ENCODE measurements at places on chromosomes 1 and 21.

DNA sequence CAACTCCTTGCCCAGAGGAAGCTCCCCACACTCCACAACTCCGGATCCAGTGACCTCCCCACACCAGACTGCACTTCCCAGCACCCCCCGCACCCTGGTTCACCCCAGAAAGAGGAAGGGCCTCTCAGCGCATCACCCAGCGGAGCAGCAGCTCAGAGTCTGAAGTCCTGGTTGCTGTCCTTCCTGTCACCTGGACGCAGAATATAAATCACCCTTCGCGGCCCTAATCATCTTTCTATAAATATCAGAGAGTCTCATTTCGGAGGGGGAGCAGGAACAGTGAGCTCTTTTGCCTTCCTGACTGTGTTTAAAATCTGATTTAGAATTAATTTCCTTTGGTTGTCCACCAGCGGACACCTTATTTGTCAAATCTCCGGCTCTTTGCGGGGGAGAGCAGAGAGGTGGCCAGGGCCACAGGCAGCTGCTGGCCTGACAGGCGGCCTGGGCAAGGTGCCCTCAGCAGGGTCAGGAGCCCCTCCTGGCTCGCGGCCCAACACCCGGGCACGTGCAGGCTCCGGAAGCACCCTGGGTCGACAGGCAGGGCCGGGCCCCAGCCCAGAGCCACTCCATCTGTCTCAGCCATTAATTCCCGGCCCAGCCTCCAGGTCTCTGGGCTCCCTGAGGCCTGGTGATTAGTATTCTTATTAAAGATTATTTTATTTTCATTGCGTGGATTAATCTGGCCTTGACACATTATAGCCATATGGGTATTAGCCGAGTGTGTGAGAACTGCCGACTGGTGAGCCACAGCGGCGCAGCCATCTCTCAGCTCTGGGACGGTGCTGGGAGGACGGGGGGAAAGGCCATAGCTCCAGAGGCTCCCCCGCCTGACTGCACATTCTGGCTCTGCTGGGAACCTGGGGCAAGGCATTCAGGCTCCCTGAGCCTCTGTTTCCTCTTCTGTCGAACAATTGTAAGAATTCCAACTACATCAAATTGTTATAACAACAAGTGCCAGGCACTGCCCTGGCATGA, 19.7 kb downstream of the EPHA8 start:
- DNase-seq: no peak

- DNase-seq: no peak
Measured at GRCh38 chr1:53342735-53343470, 15.0 kb upstream of the LRP8 start.

GRCh38 chr1:1358433-1359271, at the start of gene MXRA8:
Gene MXRA8 (minus strand): TSS chr1:1358555. CDS start chr1:1358504, 51 bp downstream.
- DNase-seq: no peak

- DNase-seq: no peak
Measured at GRCh38 chr1:160130486-160130885, 14.9 kb downstream of the ATP1A2 start.

- DNase-seq: no peak
Measured at GRCh38 chr1:192158181-192158580, at the start of gene RGS18. Gene RGS18 (plus strand): TSS chr1:192158462. CDS start chr1:192158638, 176 bp downstream.

DNA sequence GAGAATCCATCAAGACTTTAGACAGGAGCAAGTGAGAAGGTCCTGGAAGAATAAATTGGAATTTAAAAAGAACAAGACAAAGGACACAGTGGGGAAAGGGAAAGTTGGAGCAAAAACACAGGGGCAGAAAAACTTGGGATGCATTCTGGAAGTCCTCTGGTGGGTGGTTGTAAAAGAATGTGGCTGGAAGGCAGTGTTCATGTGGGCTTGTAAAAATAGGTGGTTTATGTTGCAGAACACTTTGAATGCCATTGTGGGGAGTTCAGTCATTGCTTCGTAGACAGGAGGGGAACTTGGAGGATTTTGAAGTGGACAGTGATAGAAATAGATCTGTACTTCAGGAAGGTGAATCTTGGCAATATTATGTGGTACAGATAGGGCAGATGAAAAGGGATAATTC, 15.2 kb downstream of the KIF1B start:
- no peak for DNase-seq

DNA sequence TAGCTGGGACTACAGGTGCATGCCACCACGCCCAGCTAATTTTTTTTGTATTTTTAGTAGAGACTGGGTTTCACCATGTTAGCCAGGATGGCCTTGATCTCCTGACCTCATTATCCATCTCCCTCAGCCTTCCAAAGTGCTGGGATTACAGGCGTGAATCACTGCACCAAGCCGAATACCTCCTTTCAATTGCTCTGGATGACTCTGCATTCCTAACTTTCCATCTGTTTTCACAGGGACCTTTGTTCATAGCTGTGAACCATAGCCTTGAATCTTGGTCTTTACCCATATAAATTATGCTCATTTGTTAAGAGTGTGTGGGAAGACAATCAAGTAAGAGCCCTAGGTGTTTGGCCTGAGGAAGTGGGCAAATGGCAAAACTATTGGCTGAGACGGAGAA, 422.7 kb downstream of the DISC1 start:
- DNase-seq: no peak

GRCh38 chr1:205985330-205986005, 17.7 kb downstream of the RAB7B start:
- no peak for DNase-seq

DNA sequence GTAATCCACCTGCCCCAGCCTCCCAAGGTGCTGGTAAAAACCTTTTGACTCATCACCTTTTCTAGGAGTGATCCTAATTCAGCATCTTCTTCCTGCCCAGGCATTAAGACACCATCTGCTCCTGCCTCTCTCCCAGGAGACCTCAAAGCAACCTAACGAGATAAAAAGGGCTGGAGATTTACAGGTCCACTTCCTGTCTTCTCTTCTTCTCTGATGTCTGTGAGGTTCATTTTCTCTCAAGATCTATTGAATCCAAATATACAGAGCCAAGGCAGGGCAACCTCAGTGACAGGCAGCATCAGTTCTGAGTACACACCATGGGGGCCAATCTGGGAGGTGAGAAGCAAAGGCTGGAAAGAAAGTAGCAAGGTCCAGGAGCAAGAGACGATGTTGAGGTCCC, 219.4 kb downstream of the SETD4 start:
- DNase-seq: no peak

DNA sequence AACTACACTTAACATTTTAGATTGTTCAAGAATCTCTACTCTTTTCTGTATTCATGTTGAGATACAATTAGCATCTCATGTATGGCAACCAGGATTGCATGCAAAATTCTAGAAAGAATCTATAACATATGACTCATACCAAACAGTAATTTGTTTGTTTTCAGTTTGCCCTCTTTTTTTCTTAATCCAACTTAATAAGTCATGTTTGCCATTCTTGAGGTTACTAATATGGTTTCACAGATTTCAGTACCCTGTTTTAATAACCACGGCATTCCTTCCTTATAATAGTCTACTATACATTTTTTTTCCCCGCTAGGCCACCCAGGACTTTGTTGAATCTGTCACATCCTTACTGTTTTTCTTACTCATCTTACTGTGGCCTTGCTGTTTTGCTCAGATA, 140.8 kb downstream of the FMN2 start:
- no peak for DNase-seq

DNA sequence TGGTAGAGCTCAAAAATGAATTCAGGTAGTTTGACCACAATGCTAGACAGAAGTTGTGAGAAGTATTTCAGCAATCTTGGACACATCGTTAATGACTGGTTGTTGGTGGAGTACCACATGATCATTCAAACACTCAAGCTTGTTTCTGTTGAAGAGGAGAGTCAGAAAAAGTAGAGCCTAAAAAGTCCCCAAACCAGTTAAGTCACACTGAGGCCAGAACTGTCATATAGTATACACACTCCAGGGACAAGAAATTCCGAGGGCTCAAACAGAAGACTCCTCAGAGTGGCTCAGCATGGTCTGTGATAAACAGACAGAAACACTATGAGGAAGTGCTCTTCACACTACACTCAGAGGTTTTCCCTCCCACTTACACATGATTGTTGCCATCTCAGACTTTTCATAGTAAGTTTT, 5.8 kb downstream of the TRIM33 start:
- no peak for DNase-seq

GRCh38 chr1:193763266-193763665, 576.9 kb upstream of the B3GALT2 start:
- DNase-seq: no peak

GRCh38 chr1:171860696-171861095, 19.4 kb downstream of the DNM3 start:
- DNase-seq: no peak

- no peak for DNase-seq
Measured at GRCh38 chr1:85569122-85569521, 11.4 kb upstream of the CCN1 start.

- DNase-seq: no peak
Measured at GRCh38 chr1:109350182-109350581, 43.4 kb upstream of the MYBPHL start.

Data from activated effector memory CD4-positive, alpha-beta T cell treated with Interleukin-2 at 50 U/mL for 16 hours (primary cell).